ENCODE measurements at places on chromosomes 16 and 17.
A peak's percentile ranks its signal among the peaks of the same experiment; 100 is the strongest.

DNA sequence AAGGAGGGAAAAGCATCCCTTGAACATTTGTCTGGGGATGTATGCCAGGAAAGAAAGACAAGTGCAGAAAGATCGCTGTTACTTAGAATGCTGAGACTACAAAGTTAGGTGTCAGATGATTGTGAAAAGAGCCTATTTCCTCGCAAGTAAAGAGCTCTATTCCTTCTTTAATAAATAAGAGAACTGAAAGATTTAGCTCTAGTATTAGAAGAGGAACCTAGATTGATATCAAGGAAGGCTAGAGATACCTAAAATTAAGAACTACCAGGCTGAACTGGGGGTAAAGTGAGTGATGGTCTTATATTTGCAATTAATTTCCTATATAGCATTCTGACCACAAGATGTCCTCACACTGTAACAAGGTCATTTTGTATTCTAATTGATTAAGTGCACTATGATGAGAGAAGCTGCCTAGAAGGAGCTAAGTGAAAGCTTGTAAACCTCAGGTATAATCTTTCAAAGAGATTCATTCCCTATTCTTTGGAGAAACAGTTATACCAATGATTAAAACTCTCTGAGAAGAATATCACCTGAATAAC, 62.3 kb downstream of the SSH2 start:
- DNase-seq: peak; percentile 15

- DNase-seq: peak; percentile 87
These were observed at the start of gene TNFRSF12A for GRCh38 chr16:3020247-3020603. Gene TNFRSF12A, plus strand, starts transcription at chr16:3020368. Its CDS starts 30 bp downstream, at chr16:3020398.

DNA sequence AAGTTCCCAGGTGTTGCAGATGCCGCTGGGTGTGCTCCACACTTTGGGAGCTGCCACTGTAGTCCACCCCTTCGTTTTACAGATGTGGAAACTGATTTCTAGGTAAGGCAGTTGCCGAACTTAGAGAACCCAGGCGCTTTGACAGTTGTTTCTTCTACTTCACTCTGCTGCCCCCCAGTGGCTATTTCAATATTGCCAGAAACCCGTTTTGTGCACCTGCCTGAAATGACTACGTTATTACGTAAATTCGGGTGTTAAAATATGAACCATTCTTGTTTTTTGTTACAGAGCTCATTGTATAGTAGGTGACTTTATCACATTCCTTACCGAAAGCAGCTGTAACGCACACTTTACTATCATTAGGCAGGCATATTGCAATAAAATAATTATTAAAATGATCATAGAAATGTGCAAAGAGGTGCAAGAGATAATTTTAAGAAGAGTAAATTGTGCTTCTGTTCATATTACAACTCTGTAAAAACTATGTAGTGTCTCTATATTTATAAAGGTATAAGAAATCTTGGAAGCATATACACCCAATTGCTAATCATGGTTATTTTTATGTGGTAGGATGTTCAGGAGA, 44.9 kb downstream of the OTOA start:
- DNase-seq: peak; percentile 80

- no peak for DNase-seq
These were observed 121.0 kb downstream of the C16orf95 start for GRCh38 chr16:87196231-87196630.

DNA sequence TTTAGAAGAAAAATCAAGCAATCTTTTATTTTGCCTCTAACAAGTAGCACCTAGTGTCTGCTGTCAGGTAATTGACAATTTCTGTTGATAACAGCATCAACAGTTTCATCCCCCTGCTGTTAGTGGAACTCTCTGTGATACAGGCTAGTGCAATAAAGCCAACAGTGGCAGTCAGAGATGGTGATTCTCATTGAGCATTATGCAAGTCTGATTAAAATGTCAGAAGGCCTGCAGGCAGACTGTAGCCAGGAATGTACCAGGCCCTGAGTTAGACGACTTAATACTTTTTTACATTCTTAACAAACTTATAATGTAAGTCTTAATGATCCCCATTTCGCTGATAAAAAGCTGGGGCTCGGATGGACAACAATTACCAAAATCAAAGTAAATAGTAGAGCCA, 14.6 kb downstream of the CYLD start:
- DNase-seq: no peak

GRCh38 chr17:39920218-39921210, 2.1 kb upstream of the GSDMB start:
- DNase-seq: no peak

GRCh38 chr16:48272837-48273421, 25.6 kb upstream of the ABCC11 start:
- DNase-seq: no peak

DNA sequence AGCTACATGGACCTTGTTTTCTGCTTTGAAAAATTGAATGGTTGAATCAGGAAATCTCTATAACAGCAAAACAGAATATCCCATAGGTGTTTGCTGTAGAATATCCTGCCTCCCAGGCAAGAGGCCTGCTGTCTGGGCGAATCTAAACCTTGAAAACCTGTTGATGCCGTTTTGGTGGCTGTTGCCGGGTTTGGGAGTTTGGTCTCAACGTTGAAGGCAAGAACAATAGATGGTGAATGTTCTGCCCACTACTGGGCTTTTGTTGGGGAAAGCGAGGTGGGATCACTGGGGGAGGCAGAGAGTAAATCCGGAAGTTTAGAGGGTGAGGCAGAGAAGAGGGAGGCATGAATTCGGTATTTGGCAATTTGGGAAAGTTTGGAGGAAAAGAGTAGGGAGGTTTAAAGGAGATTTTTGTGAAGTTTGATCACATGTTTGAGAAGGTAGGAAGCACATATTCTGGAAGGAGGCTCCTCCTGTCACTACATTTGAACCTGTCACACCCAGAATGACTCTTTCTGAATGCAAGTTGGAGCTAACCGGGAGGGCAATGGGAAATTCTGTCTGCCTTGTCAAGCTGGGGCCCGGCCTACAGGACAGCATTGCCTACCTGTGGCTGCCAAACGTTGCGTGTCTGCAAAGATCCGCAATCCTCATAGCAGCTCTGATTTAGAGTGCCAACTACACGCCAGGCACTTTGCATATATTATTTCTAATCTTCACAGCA, 46.5 kb downstream of the GPRC5B start:
- DNase-seq: no peak

GRCh38 chr16:21156767-21157467, 1.6 kb upstream of the LDAF1 start:
- peak; percentile 80 for DNase-seq

Data from ACHN (cell line).